ENCODE measurements at places on chromosomes 2 and 18.

DNA sequence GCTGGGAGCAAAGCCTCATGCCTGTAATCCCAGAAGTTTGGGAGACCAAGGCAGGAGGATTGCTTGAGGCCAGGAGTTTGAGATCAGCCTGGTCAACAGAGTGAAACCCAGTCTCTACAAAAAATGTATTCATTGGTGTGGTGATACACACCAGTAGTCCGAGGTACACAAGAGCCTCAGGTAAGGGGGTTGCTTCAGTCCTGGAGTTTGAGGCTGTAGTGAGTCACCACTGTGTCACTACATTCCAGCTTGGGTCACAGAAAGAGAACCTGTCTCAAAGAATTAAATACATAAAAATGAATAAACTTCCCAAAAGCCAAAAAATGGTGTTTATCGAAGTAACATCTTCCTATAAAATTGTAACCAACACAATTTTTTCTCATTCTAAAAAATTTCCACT, 568.1 kb upstream of the LINC00305 start:
- DNase-seq = no peak

DNA sequence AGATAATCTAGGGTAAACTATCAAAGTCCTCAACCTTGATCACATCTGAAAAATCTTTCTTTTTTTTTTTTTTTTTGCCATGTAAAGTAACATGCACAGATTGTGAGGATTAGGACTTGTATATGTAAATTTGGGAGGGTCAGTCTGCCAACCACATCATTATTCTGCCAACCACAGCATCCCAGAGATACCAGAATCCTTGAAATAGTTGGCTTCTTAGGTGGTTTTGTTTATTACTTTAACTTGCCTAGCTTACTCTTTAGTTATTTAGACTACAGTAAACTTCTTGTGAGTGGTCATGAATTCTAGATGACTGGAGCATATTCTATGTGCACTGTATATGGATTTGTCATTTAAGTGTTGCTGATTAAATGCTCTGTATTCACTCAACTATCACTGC, 242.1 kb upstream of the RBMS1 start:
- no peak for DNase-seq

- DNase-seq = peak; percentile 80
Observed at GRCh38 chr18:24704946-24705630, 244.7 kb downstream of the HRH4 start.

DNA sequence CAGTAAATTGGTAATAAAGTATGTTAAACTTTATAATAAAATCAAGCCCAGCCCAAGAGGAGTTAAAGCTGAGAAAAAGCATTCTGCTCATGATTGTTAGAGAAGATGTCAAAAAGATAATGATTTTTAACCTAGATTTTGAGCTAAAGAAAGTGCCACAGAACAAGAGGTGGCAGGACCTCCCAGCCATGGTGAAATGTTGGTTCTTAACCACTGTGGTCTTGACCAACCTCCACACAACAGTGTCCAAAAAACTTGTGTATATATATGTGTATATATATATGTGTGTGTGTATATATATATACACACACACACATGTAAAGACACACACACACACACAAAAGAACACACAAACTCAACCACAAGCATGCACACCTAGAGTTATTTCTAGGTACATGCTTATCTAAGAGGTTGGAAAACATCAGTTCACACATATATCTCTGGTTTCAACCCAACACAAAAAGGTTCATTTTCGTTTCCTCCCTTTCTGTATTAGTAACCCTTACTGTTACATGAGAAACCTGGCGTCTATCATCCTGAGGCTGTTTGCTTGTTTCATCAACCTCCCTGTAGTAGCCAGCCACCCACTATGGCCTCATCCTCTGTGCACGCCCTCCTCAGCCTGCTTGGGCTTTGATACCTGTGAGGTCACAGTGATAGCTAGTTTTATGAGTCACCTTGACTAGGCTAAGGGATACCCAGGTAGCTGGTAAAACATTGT, 631.8 kb upstream of the ID2 start:
- DNase-seq = no peak

DNA sequence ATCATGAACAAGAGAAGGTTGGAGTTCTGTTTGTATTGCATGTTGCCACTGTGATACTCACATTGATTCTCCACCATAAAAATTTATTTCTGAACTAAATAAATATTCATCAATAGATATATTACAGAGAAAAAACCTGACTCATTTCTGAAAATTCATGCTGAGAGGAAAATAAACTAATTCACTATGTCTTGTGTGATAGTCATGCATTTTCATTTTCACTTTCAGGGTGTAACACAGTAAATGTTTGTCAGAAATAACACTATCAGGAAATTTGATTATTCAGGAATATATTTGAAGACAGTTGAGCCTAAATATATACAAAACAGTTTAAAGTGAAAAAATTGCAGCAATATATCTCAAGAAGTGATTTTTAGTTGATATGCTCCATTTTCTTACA, 335.2 kb downstream of the KCNJ3 start:
- no peak for DNase-seq

DNA sequence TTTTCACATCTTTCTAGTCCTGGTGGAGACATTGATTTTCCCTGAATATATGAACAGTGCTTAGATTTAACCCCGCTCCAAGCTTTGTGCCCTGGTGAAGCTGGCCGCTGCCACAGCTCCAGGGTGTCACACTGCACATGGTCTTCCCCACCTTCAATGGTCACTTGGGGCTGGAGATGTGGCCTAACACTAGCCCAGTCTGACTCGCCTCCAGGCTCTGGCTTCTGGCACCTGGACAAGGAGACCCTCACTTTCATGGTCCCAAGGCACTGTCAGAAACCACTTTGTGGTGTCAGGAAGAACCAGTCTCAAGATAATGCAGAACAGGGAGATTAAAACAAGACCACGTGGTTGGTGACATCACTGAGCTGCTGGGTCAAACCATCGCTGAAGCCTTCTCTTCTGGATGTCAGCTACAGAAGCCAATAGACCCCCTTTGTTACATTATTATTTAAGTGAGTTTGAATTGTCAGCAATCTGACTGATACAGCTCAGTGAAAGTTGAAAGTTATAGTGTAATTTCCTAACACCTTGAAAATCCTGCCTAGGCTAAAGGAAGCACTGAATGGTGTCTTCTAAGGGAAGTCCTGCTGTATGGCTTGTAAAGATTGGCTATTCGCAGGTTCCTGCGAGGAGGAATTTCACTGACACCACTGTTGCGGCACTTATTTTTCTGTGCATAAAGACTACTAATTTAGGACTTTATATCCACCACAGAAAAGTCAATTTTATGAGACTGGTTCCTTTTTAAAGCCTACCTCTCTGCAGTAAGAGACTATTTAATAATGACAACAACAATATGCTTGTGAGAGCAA, 55.0 kb upstream of the CTDP1 start:
- no peak for DNase-seq

- no peak for DNase-seq
Observed at GRCh38 chr2:174760845-174761473, 3.3 kb downstream of the CHRNA1 start.

- DNase-seq = no peak
Observed at GRCh38 chr2:206343816-206344215, 69.4 kb downstream of the ZDBF2 start.

DNA sequence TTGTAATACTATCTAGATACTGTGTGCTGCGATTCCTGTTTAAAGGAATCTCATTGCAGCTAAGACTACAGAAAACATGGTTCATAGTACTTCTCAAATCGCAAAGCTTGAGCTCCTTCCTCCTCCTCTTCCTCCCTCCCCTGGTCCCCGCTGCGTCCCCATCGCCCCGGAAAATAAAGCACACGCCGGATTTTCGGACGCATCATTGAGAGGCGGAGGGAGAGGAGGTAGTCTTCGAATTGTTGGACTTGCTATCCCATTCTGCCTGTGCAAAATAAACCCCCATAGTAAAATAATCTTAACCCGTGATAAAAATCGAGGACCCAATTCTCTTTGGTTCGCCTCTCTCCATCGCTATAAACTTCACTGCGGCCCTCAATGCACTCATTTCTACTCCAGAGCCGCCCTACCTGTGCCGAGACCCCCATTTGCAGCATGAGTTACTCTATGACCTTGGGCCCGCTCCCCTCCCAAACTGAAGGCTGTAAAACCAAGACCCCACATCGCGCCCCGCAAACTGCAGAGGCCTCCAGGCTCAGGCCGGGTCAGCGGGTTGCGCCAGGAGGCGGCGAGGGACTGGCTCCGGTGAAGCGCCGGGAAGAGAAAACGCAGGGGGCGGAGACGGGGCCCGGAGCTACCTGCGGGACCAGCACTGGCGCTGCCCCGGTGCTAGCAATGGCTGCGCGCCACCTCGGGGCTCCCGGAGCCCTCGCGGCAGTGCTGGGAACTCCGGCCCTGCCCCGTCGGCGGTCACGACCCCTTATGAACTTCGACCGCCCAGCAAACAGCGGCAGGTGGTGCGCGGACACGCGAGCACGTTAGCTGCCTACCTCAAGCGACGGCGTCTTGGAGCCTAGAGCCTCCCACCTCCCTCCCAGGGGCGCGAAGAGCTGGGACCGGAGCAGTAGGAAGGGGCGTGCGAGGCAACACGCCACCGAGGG, 649 bp downstream of the ESCO1 start:
- DNase-seq = peak; percentile 81

DNA sequence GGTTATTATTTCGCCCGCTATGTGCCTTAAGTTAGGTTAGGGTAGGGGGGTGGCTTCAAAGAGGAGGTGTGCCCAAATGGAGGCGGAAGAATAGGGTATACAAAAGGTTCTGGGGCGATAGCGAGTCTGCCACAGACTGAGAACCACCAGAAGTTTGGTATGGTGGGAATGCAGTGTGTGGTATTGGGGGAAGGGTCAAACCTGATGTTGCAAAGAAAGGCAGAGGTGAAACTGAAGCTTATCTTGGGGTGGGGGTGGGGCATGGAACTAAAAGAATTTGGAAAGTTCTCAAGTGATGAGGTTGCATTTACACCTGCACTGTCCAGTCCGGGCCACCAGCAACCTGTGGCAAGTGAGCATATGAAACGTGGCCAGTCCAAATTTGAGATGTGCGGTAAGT, 11.8 kb upstream of the CCBE1 start:
- DNase-seq = no peak

DNA sequence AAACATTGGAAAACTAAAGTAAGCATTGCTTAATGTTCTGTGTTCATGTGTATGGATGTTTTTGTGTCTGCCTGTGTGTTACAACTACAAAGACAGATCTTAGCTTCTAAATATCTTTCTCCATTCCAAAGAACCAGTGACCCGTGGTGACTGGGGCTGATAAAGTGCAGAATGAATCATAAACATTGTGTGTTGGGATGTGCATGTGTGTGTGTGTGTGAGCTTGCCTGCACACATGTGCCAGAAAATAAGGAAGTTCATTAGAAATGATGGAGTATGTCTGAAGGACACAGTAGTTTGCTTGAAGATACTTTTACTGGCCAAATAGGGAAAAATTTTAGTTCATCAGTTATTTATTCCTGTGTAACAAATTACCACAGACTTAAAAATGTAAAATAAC, 756.6 kb upstream of the CELF4 start:
- no peak for DNase-seq

Data from NCI-H1105 (cell line).